ENCODE measurements at places on chromosomes 1 and 21.

DNA sequence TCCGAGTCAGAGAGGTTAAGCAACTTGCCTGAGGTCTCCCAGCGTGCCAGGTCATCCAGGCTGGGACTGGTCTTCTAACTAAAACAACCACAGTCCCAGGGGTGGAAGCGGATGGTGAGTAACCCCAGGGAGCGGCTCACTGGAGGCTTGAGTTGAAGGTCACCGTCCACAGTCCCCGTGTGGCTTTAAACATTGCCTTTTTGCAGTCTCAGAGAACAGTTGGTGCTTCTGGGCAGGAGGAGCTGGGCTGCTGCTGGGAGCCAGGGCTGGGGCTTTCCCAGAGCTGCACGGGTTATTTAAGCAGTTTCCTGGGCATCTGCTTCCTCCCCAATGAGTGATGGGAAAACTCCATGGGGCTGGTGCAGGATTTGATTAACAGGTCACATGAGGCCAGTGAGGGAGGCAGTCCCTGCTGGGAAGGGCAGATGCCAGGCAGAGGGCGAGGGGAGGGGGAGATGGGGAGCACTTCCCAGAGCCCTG is 12.3 kb downstream of the ARHGEF10L start:
- no peak for DNase-seq

GRCh38 chr1:172488393-172488792 is 44.5 kb upstream of the PIGC start:
- DNase-seq, result no peak

- no peak for DNase-seq
Measured at GRCh38 chr1:53198241-53198651, 1.6 kb downstream of the CPT2 start.

DNA sequence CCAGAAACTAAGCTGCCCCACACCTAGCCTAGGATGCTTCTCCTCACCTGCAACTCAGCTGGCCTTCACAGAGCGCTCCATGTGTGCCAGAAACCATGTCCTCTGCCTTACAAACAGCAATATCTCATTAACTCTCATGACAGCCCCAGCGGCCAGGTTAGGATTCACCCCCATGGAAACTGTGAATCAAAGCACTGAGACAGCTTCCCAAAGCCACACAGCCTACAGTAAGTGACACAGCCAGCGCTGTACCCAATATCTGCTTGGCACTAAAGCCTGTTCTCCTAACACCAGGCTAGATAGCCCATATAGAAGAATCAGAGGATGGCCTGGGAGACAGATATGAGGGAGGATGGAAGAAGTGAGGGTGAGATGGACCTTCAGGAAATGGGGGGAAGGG is 13.5 kb downstream of the KCNN3 start:
- no peak for DNase-seq

DNA sequence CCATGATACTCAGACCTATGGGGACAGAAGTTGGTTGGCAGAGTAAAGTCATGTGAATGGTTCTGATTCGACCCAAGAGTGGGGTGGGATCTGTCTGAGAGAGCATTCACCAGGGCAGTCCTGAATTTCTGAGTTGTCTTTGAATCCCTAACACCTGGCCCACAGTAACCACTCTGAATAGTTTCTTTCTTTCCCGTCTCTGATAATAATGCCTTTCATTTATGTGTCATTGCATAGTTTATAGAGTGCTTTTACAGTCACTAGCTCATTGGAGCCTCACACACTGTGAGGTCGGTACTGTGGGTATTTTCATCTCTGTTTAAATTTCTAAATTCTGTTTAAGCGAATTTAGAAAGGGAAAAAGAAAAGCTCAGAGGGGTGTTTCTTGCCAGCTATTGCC is 147.1 kb downstream of the C1orf21 start:
- no peak for DNase-seq

DNA sequence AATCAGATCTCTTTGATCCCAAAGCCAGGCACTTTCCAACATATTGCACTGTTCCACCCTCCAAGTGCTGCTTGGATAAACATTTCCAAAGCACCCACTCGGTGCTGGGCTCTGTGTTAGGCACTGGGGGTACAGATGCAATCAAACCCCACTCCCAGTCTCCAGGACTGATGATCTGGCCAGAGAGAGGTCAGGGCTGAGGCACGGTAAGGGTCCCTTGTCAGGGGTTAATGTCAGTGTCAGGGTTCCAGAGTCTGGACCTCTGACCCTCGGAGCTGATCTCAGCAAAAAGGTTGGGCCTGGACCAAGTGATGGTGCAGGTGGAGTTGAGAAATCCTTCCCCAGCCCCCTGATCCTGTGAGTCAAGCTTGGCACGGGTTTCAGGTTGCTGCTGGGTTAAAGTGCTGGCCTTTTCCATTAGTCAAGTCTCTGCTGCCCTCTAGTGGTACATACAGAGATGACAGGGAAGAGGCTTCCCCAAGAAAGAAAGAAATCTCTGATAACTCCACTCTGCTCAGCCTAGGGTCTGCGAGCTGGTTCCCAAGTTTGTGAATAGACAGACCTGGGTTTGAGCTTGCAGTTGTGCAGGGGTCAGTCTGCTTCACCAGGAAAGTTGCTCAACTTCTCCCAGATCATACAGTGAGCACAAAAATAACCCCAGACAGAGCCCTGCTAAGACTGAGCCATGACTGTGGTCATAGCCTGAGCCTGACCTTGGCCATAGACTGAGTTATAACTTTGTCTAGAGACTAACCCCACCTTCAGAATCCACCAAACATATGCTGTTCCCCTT is 74.6 kb downstream of the DMRTA2 start:
- no peak for DNase-seq

GRCh38 chr1:218165701-218166114 is 119.4 kb upstream of the RRP15 start:
- DNase-seq, result no peak

DNA sequence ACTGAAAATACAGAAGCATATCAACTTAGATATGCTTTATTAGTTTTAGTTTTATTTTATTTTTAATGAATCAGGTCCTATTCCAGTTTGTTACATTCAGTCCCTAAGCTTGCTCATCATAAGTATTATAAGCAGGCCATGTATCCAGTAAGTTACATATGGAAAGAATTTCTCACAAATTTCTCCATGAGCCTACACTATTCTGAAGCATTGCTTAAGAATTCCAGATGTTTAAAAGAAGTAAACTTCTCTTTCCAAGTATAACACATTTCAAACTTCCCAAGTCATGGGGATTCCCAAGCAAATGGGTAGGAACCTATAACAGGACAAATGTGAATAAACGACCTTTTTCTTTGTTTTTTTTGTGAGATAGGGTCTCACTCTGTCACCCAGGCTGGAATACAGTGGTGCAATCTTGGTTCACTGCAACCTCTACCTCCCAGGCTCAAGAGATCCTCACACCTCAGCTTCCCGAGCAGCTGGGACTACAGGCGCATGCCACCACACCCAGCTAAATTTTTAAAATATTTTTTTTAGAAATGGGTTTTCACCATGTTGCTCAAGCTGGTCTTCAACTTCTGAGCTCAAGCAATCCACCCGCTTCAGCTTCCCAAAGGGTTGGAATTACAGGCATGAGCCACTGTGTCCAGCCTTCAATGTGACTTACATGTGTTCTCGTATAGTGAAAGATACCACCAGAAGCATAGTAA is 39.0 kb downstream of the ST7L start:
- no peak for DNase-seq

GRCh38 chr1:89938171-89939055 is 56.5 kb upstream of the ZNF326 start:
- no peak for DNase-seq

- no peak for DNase-seq
Measured at GRCh38 chr21:29775462-29775861, 164.3 kb downstream of the GRIK1 start.

- no peak for DNase-seq
Measured at GRCh38 chr1:56527548-56528302, 51.6 kb downstream of the PLPP3 start.

DNA sequence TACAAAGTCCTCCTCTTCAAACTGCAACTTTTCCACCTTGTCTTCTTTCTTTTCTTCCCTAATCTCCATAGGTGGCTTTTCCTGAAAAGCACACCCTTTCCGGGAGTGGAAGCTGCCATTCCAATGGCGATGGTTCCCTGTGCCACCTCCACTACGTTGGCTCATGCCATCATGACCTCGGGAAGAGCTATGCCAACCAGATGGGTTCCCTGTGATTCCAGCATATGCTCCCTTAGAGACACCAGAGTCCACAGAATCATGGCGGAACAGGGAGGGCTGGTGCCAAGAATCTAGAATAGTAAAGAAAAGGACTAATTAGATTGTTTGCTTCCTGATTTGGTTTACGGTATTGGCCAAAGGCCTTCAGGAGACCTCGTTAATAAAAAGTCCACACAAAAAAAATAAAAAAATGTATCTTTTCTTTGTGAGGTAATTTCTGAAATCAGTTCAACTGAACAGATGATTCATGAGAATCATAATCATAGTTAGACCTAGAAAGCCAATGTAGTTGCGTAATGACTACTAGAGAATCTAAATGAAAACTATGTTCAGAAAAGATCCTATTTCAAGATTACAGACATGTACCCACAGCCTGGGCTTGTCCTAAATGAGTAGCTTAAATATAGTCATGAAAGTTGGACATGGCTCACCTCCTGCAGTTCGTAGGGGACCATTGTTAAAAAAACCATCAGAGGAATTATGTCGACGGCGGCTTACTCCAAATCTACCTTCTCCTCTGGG is 30.9 kb upstream of the CCDC17 start:
- DNase-seq, result no peak

- no peak for DNase-seq
Measured at GRCh38 chr1:168751195-168751650, 22.2 kb upstream of the DPT start.

GRCh38 chr1:24888971-24889676 is 41.0 kb downstream of the RUNX3 start:
- no peak for DNase-seq

GRCh38 chr21:31358158-31358557 is 14.1 kb upstream of the TIAM1 start:
- no peak for DNase-seq

DNA sequence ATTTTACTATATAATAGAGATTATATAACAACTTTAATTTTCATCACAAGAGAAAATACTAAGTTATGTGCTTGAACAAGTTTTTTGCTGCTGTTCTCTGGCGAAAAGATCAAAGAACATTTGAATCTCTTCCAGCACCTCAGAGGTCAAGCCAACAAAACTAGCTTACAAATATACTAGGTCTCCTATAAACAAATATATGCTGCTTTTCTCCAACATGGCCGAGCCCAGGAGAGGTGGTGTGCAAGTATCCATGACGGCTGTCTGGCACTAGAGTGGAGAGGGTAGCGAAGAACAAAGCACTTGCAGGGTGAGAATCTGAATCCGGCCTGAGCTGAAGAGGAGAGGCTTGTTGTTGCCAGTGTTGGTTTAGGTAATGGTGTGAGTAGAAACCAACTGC is 7.5 kb upstream of the FMO3 start:
- no peak for DNase-seq

DNA sequence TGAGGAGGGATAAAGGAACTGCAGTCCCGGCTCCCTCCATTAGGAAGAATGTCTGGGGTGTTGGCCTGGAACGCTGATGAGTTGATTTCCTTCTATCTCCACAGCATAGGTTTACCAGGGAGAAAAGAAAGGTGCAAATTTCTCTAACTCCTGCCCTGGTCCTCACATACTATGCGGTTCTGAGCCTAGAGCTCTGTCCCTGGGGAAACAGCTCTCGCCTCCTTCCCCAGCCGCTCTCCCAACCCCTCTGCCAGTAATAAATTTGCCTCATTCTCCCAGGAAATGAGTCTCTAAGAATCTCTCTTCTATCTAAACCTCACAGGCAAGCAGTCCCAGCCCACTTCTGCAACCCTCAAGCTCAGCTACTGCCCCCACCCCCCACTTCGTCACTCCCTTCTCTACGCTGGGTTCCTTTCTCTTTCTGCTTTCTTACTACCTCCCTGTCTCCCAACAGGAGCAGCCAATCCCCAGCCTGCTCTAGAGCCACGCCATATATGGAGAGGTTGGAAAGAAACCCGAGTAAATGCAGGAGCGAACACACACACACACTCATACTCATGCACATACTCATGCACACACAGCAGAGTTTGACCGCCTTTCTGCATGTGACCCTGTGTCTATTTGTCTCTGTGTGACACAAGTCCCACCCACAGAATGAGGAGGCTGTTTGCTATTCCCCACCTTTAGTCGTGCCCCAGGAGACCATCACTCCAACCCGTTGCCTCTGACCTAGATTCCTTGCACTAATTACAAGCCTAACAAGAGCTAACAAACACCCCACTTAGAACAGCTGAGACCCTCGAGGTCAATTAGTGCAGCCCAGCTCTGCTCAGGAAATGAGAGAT is 13.4 kb downstream of the PLEKHO1 start:
- no peak for DNase-seq

DNA sequence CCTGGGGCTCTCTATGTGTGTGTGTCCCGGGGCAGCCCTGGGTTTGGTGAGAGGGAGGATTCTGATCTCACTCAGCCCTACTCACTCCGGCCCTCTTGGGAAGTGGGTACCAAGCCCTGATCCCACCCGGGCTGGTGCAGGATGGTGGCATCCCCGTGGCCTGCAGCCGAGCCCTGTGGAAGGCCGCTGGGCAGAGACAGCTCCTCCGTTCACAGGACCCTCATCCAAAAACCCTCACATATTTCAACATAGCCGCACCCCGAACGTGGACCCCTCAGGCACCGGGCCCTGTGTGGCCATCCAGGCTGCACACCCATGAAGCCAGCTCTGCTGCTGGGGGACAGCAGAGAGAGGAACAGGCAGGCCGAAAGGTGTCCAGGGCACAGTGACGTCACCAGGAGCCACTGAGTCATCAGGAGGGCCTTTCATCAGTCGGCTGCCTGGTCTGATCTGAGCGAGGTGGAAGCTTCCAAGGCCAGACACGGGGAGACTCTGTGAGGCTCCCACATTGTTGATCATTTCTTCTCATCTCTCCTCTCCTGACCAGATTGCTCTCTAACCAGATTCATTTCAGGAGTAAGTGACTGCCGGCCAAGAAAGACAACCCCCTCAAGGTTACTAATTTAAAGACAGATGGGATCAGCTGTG is 16.2 kb upstream of the GPR157 start:
- no peak for DNase-seq

DNA sequence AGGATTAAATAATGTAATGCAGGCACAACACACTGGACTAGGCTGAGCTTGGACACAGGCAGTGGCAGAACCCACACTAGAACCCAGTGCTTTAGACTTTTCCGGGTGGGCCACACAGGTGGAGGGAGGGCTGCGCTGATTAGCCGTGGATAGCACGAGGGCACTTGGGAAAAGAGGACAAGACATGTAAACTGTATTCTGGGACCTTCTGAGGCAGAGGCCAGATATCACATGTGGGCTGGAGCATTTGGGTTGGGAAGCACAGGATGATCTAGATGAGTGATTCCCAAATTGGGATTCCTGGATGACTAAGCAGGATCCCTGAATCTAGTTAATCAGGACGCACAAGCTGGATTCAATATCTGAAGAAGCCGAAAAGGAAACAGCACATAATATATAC is 20.3 kb upstream of the A3GALT2 start:
- DNase-seq, result no peak

- DNase-seq, result no peak
Measured at GRCh38 chr1:98048244-98048643, 127.4 kb upstream of the DPYD start.

- no peak for DNase-seq
Measured at GRCh38 chr1:30253807-30254440, 469.5 kb downstream of the MATN1 start.
